ENCODE measurements at places on chromosomes 11 and 22.

DNA sequence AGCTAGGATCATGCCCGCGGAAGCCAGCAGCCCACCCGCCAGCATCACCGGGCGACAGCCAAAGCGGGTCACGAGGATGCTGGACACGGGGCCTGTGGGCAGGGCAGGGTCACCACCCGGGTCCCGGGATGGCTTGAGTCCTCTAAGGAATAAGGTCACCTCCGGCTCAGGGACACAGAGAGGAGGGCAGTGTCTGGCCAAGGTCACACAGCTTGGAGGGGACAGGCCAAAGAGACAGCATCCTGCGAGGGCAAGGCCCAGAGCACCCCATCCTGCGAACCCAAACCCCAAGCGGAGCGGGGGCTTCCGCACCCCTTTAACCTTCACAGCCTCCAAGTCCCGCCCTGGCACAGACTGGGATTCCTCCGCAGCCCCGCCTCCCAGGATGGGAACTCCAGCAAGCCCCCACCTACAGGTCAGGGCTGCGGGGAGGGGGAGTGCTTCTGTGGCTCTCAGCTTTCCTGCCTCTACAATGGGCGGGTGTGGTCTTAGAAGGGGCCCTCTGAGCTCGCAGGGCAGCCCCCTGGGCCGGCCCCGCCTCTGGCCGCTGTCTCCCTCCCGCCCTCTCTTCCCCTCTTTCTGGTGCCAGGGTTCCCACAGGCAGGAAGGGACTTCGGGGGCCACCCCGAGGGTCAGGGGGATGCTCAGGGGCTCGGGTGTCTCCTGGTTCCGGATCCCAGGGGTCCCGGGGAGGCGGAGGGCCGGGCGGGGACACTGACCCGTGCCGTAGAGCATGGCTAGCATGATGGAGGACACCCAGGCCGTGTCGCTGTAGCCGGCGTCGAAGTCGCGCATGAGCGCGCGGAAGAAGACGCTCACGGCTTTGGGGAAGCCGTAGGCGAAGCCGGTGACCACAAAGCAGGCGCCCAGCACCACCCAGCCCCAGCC lies 1.8 kb downstream of the SLC16A8 start:
- DNase-seq = no peak

DNA sequence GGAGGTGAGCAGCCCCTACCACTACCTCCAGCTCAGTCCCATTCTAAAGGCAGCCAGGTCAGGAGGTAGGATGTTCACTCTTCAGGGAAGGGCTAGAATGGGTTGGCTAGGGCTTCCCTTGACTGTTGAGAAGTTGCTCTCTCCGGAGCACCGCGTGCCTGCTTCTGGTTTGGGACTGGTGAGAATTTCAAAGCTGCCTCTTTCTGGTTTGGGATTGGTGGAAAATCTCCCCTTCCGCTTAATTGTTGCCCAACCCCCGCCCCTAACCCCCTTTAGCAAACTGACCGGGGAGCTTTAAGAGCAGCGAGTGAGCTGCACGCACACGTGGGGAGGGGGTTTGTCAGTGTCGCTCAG lies 686 bp downstream of the USP2 start:
- no peak for DNase-seq

GRCh38 chr11:89327885-89328284 lies 150.2 kb downstream of the TYR start:
- no peak for DNase-seq

- no peak for DNase-seq
Observed at GRCh38 chr11:27716835-27717234, 16.6 kb upstream of the BDNF start.

DNA sequence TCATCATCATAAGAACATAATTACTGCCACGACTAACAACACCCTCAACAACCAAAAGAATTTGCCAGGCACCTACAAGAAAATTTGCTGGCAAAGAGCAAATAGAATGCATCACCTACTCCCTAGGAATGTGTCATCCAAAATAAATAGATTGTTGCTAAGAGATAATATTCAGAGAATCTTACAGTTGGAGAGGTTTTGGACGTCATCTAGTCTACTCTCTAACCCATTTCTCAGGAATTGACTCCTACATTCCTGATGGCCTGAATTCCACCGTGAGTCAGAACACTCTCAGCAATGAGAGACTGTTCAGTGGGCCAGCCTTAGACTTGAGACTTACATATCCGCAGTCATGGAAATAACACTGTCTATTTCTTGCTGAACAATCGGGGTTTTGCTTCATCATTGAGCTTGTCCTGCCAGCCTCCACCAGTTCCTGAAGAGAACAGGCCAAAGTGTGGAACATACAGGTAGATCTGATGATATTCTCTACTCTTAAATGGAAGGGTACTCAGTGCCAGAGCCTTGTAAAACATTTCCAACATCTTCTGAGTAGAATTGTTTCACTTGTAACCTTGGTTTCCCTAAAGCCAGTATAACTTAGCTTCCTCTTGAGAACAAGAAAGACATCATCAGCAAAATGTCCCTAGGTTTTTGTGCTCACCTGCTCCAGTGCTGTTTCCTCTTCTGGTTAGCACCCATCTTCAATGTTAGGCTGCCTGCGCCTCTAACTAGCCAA lies 8.3 kb downstream of the KIRREL3 start:
- DNase-seq = no peak

DNA sequence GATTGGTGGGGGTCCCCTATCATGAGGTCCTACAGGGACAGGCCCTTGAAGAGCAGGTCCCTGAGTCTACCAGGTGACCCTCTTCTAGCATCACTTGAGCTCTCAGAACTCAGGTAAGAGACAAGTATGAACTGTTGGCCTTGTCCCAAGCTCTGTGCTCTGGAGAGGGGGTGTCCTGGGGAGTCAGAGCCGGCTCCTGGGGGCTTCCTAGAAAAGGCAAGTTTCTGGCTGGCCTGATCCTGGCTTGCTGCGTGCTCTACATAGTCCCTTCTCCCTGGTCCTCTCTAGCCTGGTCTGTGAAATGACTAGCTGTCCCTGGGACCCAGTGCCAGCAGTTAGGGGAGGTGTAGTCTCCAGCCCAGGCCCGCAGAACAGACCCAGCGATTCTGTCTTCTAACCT lies 11.4 kb downstream of the ATG16L2 start:
- no peak for DNase-seq

- DNase-seq = no peak
Observed at GRCh38 chr11:23263466-23263865, 403.2 kb upstream of the CCDC179 start.

DNA sequence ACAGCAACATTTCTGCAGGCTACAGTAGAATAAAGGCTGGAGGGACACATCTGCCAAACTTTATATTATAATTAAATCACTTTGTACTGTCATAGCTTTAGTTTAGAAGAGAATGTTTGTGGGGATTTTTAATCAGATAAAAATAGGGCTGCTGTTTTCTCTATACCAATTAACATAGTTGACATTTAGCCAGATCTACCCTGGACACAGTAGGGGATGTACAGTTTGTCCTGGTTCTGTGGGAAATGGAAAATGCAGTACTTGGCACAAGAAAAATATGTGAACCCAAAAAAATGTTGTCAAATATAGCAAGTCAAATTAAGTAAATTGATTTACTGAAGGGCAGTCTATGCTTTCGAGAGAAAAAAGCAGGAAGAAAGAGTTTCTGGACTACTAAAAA lies 20.8 kb upstream of the PICALM start:
- no peak for DNase-seq

GRCh38 chr11:108743851-108744250 lies 79.0 kb downstream of the DDX10 start:
- no peak for DNase-seq

DNA sequence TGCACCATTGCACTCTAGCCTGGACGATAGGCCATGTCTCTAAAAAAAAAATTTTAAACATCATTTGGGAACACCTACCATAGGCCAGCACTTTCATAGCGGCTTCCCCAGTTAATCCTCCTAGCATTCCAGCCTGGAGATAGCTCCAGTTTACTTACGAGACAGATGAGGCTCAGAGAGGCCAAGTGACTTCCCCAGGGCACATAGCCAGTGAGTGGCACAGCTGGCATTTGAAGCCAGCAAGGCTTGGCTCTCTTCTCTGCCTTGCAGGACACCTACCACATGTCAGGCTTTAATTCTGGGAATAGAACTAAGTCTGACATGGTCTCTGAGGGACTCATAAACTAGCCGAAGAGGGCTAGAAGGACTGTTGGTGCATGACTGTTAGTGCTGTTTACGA lies 4.9 kb upstream of the TAGLN start:
- no peak for DNase-seq

DNA sequence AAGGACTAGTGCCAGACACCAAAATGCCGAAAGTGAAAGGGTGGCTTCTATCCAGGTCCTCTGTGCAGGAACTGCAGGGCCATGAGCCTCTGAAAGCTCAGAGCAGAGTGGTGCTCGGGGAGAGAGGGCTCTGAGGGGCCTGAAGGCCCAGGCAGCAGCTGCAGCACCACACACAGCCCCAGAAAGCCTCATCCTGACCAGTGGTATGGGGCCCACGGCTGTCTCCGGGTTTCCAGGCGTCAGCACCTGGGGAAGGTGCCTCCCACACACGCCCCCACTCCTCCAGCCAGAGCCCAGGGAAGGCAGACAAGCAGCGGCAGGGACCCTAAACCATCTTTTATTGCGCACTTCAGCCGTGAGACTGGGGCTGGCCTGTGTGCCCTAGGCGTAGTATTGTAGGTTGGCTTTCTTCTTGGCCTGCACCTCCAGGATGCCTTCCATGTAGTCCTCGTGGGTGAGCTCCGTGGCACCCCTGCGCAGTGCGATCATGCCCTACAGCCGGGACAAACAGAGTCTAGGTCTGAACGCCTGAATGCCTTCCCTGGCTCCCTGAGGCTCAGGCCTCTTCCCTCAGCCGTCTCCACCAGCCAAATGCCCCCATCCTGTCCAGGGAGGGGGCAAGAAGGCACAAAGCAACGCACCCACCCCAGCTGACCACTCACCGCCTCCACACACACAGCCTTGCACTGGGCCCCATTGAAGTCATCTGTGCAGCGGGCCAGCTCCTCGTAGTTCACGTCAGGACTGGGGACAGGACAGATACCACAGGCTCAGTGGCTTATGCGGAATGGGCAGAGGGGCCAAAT lies 7.6 kb downstream of the PSMC3 start:
- no peak for DNase-seq

DNA sequence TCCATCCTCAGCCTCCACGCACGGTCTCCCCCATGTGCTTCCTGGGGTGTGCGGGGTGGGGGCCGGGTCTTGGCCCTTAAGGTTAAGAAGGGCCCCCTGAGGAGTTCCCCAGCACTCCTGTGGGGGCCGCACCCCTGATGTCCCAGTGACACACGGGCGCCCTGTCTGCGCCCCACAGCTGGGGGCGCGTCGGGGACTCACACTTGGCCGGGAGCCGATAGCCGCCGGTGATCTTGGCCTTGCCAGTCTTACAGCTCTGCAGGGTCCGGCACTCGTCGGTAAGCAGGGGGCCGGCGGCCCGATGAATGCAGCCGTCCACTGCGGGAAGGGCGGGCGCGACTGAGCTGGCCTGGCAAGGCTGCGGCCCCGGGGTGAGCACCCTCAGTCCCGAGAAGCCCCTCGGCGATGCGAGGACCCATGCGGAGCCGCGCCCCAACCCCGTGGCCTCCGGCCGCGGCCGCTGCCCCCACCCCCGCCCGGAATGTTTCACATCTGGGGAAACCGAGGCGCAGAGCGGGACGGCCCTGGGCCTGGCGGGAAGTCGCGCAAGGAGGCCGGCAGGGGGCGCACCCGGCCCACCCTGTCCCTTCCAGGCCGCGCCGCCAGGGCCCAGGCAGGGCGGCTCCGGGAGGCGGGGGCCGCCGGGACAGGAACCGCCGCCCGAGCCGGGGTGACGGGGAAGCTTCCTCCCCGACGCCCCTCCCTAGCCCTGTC lies 13.9 kb downstream of the OTUB1 start:
- DNase-seq = peak; percentile 27

DNA sequence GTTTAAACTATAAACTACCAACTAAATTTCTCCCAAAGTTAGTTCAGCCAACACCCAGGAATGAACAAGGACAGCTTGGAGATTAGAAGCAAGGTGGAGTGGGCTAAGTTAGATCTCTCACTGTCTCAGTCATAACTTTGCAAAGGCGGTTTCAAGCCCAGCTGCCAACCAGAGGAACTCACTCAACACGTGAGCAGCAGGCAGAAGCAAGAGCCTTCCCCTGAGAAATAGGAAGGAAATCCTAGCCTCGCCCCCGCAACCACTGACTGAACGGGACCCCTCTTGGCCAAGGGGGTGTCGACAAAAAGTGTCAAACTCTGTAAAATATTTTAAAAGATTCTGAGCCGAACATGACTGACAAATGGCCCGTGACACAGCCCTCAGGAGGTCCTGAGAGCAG lies 4.4 kb upstream of the KRTAP5-9 start:
- no peak for DNase-seq

- DNase-seq = no peak
Observed at GRCh38 chr11:33737362-33737821, 1.2 kb upstream of the CD59 start.

GRCh38 chr11:46490666-46491065 lies 99.1 kb upstream of the CHRM4 start:
- DNase-seq = no peak

GRCh38 chr22:27286711-27287110 lies 514.8 kb downstream of the MN1 start:
- no peak for DNase-seq

DNA sequence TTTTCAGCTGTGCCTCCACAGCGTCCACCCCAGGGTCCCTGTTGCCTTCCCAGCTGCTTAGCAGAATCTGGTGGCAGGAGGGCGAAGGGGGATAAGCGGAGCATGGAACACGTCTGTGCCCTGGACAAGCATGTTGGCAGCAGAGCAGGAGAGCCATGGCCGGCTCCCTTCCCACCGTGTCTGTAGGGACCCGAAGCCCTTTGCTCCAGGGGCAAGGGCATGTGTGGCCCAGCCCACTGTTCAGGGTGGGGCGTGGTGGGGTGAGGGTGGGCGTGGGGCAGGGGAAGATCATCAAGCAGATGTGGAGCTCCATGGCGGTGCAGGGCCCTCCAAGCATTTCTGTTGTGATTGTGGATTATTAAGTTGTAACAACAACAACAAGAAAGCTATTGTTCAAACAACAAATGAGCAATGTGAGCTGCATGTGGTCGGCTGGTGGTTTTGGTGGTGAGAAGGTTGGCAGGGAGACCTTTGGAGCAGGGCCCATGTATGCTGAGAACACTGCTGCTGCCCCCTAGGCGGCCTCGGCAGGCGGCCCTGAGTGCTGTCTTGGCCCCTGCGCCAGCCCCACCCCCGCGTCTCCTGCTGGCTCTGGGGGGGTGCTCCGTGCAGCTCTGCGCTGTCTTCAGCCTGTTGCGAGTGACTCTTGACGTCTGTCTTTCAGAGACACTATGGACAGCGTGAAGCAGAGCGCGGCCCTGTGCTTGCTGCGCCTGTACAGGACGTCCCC lies 50.9 kb downstream of the AP2A2 start:
- no peak for DNase-seq

- no peak for DNase-seq
Observed at GRCh38 chr11:69170704-69171103, 15.0 kb downstream of the SMIM38 start.

DNA sequence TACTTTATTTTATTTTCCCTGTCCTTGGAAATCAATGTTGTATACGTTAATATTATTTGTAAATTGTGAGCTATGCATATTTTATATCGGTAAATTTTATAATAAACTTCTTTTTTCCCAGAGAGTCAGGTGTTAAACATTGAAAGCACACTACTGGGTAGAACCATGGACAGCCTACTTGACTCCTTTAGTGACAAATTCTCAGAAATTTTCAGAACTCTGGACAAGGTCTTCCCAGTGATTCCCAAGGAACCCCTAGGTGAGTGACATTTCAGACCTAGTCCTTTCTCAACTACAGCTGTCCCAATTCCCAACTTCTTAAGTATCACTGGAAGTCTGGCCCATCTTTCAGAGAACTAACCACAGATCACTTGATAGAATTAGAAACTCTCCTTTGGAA lies 107.2 kb downstream of the RCN1 start:
- DNase-seq = no peak

- DNase-seq = no peak
Observed at GRCh38 chr22:22704156-22704946, 59.9 kb downstream of the GGTLC2 start.

- DNase-seq = no peak
Observed at GRCh38 chr22:45454275-45454674, 40.8 kb downstream of the RIBC2 start.
